ENCODE measurements at places on chromosomes 7 and 10. TPM values are rescaled to one million over a fixed set of nuclear protein-coding genes. Genes with fewer than 3 reads are reported as not detected.

DNA sequence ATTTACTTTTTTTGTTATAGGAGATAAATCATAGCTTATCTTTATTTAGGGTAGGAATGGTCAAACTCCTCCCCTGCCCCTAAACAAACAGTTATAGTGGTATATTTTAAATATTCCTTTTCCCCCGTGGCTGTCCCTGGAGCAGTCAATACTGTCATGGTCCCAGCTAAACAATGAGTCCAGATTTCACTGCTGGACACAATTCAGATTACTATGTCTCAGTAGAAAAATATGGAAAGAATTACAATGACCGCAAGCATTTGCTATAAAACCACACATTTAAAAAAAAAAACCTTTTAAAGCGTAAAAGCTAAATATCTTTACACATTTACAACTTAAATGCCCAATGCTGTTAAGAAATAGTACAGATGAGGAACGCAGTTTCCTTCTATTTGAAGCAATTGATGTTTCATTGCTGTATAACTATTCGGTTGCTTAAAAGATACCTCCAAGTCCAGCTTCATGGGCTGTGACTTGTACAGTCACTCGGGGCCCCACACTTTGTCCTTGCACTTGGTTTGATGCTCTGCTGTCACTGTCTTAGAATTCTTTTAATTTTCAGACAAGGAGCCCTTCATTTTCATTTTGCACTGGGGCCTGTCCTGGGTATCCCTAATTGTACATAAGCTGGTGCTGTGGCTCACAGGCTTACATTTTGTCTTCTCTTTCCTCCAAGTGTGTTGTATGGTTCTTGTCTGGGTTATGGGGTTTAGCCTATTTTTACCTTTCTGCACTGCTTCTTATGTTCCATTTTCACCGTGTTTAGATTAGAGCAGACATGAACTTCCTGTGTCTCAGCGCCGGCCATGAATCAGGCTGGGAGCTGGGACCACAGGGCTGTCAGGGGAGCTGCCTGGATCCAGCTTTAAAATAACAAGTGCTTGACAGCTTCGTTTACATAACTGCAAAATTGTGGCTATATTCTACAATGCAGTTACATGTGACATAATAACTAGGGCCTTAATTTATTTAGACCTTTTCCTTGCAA lies 530.2 kb upstream of the FZD8 start:
- no peak overlapping the region for H3K4me3 ChIP-seq
- no peaks in the 10 kb centered on the region for H3K36me3 ChIP-seq
- no peak overlapping the region for H3K27ac ChIP-seq
- no peaks in the 10 kb centered on the region for H3K4me1 ChIP-seq

CCDC201 gene
- total RNA-seq, result not detected

GPR85 gene
- total RNA-seq, result not detected

- no peak overlapping the region for H3K27ac ChIP-seq
- peaks cover 12% of the 10 kb centered on the region for H3K4me1 ChIP-seq
- H3K27me3 ChIP-seq, result no peaks in the 10 kb centered on the region
- DNase-seq, result no peak
- H3K4me3 ChIP-seq, result no peak overlapping the region
These were observed 59.9 kb downstream of the WDR37 start for GRCh38 chr10:1116051-1116450.

DNA sequence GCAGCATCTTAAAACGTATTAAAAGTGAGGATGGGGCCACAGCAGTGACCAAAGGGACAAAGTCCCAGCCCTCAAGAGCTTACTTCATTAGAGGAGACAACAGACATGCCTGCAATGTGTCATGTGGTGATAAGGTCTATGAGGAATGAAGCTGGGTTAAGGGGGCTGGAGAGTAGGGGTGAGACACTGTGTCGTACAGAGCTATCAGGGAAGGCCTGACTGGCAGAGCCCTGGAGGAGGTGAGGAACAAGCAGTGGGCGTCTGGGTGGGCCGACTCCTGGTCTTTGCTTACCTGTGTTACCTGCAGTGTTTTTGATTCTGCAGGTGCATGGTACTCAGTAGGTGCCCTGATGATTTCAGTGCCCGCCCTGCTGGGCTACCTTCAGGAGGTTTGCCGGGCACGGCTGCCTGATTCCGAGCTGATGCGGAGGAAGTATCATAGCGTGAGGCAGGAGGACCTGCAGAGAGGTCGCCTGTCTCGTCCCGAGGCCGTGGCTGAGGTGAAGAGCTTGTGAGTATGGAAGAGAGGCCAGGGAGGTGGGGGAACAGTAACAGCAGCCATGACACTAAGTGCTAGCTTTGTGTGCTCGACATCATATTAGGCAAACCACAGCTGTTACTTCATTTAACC lies 7.6 kb downstream of the ZFYVE27 start:
- no peak for DNase-seq
- H3K27ac ChIP-seq, result no peak overlapping the region
- H3K4me3 ChIP-seq, result no peak overlapping the region
- peaks cover 19% of the 10 kb centered on the region for H3K4me1 ChIP-seq

MALRD1 gene
- not detected for total RNA-seq

DNA sequence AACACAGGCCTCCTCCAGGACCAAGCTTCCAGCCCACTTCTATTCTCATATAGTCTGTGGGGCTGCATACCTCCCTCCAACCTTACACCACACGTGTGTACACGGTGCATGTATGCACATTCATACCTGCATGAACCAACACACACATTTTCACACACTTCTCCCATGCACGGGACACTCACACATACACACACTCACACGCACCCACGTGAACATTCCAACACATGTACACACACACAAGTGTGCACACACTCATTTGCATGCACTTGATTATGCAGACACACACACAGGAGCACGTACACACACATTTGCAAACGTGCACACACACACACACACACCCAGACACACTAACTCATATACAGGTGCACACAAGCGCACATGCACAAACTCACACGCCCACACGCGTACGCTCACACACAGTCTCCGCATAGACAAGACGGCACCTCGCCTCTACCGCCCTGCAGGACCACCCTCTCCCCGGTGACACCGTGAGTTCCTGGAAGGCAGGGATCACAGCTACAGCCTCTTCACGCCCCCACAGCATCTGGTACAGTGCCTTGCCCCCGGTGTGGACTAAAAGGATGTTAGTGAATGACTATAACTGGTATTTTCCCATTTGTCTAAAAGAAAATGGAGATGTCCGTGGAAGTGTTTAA lies 263.8 kb downstream of the PTPRN2 start:
- H3K4me1 ChIP-seq, result no peaks in the 10 kb centered on the region
- DNase-seq, result no peak
- H3K27me3 ChIP-seq, result no peaks in the 10 kb centered on the region
- H3K36me3 ChIP-seq, result no peaks in the 10 kb centered on the region
- no peak overlapping the region for H3K27ac ChIP-seq

GRCh38 chr10:133396035-133396624 lies 2.2 kb downstream of the MTG1 start:
- H3K27ac ChIP-seq, result no peak overlapping the region
- peaks cover 32% of the 10 kb centered on the region for H3K36me3 ChIP-seq
- H3K4me3 ChIP-seq, result no peak overlapping the region
- peaks cover 52% of the 10 kb centered on the region for H3K4me1 ChIP-seq

SLC39A12 gene
- total RNA-seq, result not detected

DNA sequence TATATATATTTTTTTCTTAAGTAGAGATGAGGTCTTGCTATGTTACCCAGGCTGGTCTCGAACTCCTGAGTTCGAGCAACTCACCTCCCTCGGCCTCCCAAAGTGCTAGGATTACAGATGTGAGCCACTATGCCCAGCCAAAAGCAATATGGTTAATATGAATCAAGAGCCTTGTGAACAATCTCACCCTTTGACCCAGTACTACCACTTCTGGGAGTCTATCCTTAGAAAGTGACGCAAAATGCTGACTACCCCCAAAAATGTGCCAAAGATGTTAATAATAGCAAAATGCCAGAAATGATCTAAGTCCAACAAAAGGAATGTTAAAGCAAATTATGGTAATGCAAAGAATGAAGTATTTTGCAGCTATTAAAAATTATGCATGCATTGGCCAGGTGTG lies 44.3 kb downstream of the HOXA1 start:
- H3K27ac ChIP-seq, result no peak overlapping the region
- DNase-seq, result no peak
- H3K36me3 ChIP-seq, result no peaks in the 10 kb centered on the region
- no peaks in the 10 kb centered on the region for H3K27me3 ChIP-seq
- no peak overlapping the region for H3K4me3 ChIP-seq

DNA sequence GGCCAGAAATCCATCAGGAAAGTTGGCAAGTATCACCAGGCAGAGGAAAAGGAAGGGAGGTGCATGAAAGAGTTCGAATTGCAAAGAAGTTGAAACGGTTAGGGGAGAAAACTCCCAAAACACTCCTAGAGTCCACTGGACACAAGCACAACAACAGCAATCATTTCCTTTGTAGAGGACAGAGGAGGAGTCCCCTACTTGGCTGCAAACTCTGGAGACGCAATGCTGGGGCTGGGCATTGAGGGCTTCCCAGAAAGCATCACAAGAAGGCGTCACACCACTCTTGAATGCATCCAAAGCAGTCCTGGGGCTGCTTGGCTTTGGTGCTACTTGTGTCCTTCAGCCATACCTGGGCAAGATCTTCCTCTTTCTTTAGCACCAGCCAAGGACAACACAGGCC lies 18.1 kb upstream of the SLC26A4 start:
- H3K27me3 ChIP-seq, result no peaks in the 10 kb centered on the region
- no peak overlapping the region for H3K27ac ChIP-seq
- no peak for DNase-seq
- no peaks in the 10 kb centered on the region for H3K4me1 ChIP-seq

GRCh38 chr10:114665406-114665805 lies 7.3 kb upstream of the ABLIM1 start:
- DNase-seq, result no peak
- H3K4me3 ChIP-seq, result no peak overlapping the region
- H3K27ac ChIP-seq, result no peak overlapping the region
- no peaks in the 10 kb centered on the region for H3K36me3 ChIP-seq
- H3K27me3 ChIP-seq, result no peaks in the 10 kb centered on the region

AKR1D1 gene
- total RNA-seq, result not detected

DNA sequence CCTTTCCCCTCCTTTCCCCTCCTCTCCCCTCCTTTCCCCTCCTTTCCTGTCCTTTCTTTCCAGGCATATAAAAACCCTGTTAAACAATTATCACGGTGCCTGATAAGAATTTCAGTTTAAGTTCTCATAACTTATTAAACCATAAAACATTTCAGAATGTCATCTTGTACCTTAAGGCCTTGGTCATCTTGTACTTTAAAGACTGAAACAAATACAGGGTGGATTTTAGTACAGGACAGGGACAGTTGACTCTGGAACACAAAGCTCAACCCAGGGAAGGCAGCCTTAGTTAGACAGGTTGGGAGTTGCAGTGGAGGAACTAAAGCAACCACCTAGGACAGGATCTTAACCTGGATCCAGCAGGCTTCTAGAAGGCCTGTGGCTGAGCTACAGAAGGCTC lies 1.2 kb downstream of the AGR3 start:
- no peaks in the 10 kb centered on the region for H3K4me1 ChIP-seq
- DNase-seq, result no peak
- H3K27ac ChIP-seq, result no peak overlapping the region
- no peaks in the 10 kb centered on the region for H3K36me3 ChIP-seq

NUTM2B gene
- 1.9 TPM for total RNA-seq

GRCh38 chr10:110947061-110947595 lies 27.7 kb downstream of the SHOC2 start:
- no peak for DNase-seq
- H3K27ac ChIP-seq, result no peak overlapping the region
- no peaks in the 10 kb centered on the region for H3K27me3 ChIP-seq
- no peaks in the 10 kb centered on the region for H3K36me3 ChIP-seq
- H3K4me3 ChIP-seq, result no peak overlapping the region

DNA sequence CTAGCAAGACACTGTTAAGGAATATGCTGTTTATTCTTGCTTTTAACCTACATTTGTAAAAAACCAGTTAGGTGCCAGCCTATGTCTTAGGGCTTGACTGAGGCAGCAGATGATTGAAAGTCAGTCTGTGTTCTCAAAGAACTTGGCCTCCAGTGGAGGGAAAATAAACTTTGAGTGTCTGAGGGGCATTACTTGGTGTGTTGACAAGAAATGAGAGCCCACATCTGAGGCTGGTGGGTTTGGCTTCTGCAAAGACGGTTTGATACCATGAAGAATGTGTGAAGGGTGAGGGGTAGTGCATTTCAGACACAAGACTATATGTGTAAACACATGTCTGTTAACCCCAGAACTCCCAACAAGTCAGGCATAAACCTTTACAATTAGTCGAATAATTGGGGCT lies 28.5 kb downstream of the CCSER2 start:
- H3K27ac ChIP-seq, result no peak overlapping the region
- H3K36me3 ChIP-seq, result no peaks in the 10 kb centered on the region
- H3K27me3 ChIP-seq, result no peaks in the 10 kb centered on the region
- DNase-seq, result no peak
- H3K4me3 ChIP-seq, result no peak overlapping the region

DNA sequence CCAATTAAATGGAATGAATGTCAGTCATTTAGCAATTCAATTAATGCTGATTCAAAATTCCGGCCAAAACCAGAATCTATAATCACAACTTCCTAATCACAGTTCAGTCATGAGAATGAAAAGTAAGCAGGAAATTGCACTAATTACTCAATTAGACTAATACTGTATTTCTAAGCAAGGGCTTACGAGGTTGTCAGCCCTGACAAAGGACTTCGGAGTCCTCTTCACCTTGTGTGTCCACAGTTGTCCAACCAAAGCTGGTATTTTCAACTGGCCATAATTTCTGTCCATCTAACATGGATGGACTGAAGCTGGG lies 17.4 kb downstream of the CPA1 start:
- H3K4me1 ChIP-seq, result peaks cover 13% of the 10 kb centered on the region
- no peaks in the 10 kb centered on the region for H3K36me3 ChIP-seq
- no peaks in the 10 kb centered on the region for H3K27me3 ChIP-seq
- no peak overlapping the region for H3K27ac ChIP-seq

DNA sequence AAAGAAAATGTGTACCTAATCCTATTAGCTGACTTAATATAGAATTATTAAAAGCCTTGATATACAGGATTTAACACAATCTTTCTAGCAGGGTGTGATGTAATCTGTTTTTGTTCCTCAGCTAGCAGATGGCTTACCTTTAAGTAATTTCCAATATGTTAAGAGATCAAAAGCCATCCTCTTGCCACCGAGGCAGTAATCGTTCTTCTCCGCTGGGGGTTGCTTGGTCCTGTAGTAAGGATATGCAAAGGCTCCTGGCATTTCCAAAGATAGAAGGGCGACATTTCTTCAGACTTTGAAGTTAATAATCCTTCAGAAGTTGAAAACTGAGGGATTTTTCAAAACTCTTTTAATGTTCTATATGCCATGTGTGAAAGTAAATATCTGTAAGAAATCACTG lies 156.4 kb downstream of the FZD1 start:
- no peak overlapping the region for H3K4me3 ChIP-seq
- no peaks in the 10 kb centered on the region for H3K4me1 ChIP-seq
- DNase-seq, result no peak
- H3K36me3 ChIP-seq, result no peaks in the 10 kb centered on the region

- no peak overlapping the region for H3K4me3 ChIP-seq
- H3K27ac ChIP-seq, result no peak overlapping the region
- H3K36me3 ChIP-seq, result no peaks in the 10 kb centered on the region
These were observed 72.3 kb upstream of the KLF6 start for GRCh38 chr10:3857318-3857717.

SYT15 gene
- total RNA-seq, result 0.99 TPM
